ENCODE measurements at places on chromosomes 12 and 14. TPM values are rescaled to one million over a fixed set of nuclear protein-coding genes. Genes with fewer than 3 reads are reported as not detected.

DNA sequence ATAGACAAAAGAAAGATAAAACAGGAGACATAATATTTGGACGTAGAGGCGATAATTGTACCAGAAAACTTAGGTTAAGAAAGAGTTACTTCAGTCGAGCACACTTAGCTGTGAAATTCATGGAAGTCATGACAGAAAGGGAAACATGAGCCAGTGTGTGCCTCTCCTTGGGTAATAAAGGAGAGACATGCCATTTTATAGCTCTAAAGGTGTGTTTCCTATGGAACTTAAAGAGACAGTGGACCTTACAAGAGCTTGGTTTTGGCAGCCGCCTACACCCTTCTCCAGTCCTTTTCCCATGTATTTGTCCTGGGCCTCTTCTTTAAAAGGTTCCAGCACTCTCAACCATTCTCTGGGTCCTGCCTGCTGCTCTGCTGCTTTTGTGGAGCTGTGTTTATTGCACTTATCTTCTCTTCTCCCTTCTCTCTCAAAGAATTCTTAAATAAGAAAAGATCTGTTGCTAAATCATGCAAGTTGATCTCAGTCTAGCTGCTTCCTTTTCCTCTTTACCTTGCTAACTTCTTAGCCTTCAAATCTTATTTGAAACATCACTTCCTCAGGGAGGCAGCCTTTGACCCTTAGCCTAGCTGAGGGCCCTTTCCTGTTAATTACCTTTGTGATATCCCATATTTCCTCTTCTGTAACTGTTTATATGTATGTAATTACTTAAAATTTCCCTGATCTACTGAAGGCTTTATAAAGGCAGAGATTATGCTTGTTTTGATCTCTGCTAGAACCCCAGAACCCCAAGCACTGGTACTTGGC is 81.8 kb upstream of the EVL start:
- DNase-seq: no peak

DNA sequence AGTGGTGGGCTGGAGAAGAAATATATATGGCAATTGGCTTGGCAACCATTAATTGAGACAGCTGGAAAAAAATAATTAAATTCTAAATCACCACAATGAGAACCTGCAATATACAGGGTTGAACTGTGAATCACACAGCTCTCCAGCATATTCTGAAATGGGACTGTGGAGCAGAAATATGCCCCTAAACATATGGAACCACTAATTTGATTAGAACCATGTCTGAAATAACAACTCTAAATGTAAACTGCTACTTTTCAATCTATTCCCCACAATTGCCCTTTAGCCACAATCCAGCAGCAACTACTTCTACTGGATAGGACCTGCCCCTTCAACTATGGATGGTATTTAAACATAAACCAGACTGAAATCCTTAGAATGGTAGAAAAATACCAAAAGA is 330.4 kb downstream of the TRHDE start:
- no peak for DNase-seq

DNA sequence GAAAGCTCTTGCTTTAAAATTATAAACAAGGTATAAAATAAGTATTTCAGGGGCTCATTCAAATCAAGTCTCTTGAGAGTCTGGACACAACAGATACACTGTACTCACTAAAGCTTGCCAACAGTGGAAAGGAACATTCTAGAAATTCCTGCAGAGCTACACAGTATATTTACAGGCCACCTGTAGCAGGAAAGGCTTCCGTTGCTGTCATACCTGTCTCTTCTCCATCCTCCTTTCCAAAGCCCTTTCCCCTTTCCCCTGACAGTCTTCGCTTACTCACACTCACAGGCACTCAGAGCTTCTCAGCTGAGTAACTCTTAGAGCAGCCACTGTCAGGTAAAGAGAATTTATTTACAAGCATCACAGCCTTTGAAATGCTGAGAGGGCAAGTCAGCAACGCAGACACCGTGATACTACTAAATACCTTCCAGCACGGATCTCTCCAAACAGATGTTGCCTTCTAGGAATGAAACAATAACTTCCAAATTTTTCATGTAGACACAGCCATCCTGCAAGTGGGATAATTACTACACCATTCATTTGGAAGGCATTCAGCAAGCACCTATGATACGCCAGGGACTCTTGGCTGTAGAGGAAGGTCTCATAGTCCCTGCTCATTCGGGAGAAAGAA is 167.9 kb downstream of the FOXN3 start:
- DNase-seq: no peak

- DNase-seq: peak; percentile 18
Measured at GRCh38 chr12:7142056-7142644, 12.0 kb downstream of the CLSTN3 start.

DNA sequence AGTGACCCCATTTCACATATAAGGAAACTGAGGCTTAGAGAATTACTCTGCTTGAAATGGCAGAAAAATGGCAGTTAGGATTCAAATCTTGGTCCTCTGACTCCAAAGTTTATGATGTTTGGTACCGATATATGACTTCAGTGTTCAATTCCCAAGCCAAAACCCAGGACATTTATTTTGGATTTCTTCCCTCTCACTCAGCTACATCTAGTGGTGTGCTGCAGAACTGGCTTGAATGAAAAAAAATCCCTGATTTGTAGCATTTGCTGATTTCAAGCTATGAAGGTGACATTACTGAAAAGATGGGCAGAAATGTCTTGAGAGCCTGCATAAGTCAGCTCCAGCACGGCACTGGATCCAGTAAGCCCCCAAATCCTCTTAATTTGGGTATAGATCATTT is 106.4 kb downstream of the EFCAB11 start:
- DNase-seq: no peak

- DNase-seq: no peak
Measured at GRCh38 chr14:70416338-70416724, 559 bp downstream of the SYNJ2BP start.

DNA sequence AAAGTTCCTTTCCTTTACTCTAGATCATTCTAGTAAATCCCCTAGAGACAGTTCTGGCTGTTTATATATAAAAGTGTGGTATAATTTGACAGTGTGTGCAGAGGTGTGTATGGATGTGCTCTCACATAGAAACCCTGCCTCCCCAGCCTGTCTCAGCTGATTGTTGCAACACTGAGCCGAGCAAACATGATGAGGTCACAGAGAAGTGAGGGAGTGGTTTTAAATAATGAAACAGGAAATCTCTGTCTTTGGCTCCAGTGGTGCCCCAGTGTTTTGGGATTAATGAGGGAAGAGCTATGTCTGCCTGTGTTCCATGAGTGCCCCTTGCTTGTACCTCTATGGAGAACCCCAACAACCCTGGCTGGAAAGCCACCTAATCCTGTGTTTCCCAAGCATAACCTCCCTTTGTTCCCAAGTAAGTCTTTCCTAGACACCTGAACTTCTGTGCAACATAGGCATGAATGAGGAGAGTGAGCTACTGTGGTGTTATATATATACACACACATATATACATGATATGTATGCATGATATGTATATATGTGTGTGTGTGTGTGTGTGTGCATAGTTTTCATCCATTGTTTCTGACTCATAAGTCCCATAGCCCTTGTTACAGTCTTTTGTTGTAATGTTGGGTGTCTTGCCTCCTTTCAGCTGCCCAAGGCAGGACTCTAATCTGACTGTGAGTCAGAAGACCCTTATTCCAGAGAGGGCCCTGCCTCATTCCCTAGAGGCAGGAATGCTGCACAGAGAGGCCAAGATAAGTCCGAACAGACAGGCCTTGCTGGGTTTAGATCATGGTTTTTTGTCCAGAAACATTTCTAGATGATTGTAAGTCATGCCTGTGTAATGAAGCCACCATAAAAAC is 18.0 kb downstream of the TRAF3 start:
- DNase-seq: no peak

GRCh38 chr12:94073441-94074051 is 74.8 kb upstream of the PLXNC1 start:
- DNase-seq: no peak

DNA sequence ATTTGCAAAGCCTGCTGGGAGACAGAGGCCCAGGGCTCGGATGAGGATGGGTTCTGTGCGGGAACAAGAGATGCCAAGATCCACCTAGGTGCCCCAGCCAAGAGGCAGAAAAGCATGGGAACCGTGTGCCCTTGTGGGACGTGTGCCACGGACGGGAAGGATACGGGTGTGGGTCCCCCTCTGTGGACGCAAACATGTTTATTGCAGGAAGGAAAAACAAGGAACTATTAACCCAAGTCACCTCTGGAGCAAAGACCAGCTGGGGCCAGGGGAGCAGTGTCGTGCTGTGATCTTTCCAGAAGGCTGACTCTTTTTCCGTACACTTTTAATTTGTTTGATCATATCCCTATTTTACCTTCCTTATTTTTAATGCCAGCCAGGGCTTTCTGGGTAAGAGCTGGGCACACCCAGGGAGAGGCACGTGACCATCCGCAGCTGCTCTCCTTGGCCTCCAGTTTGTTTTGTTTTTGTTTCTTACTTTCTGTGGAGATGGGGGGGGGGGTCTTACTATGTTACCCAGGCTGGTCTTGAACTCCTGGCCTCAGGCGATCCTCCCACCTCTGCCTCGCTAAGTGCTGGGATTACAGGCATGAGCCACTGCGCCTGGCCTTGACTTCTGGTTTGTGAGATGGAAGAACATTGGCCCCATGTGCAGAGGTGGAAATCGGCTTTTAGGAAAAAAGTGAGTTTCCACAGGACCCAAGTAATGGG is 20.7 kb downstream of the SCARB1 start:
- no peak for DNase-seq

GRCh38 chr14:56176530-56176929 is 58.3 kb downstream of the PELI2 start:
- DNase-seq: no peak

Gene PTPRO
- total RNA-seq: not detected

Gene BDKRB1
- not detected for total RNA-seq

Gene SLC8A3
- not detected for total RNA-seq

Gene CDH24
- total RNA-seq: 9.0 TPM

Gene BEGAIN
- 26.5 TPM for total RNA-seq

Gene KCNH3
- total RNA-seq: 0.64 TPM

Gene POMT2
- 43.5 TPM for total RNA-seq

Gene CNTN1
- not detected for total RNA-seq
